ENCODE measurements at places on chromosomes 1 and 21.
A peak's percentile ranks its signal among the peaks of the same experiment; 100 is the strongest.

GRCh38 chr1:168520832-168521231 is 23.0 kb downstream of the XCL2 start:
- DNase-seq = no peak
- no peaks in the 10 kb centered on the region for H3K4me1 ChIP-seq

- no peaks in the 10 kb centered on the region for H3K36me3 ChIP-seq
- H3K4me3 ChIP-seq = no peak overlapping the region
- no peak for DNase-seq
- no peaks in the 10 kb centered on the region for H3K27me3 ChIP-seq
These were observed 79.5 kb upstream of the DNAJC6 start for GRCh38 chr1:65229754-65230339.

GRCh38 chr1:195740862-195741261 is 867.4 kb downstream of the KCNT2 start:
- no peak for DNase-seq
- H3K4me1 ChIP-seq = no peaks in the 10 kb centered on the region
- no peak overlapping the region for H3K27ac ChIP-seq
- no peak overlapping the region for H3K4me3 ChIP-seq
- no peaks in the 10 kb centered on the region for H3K27me3 ChIP-seq

DNA sequence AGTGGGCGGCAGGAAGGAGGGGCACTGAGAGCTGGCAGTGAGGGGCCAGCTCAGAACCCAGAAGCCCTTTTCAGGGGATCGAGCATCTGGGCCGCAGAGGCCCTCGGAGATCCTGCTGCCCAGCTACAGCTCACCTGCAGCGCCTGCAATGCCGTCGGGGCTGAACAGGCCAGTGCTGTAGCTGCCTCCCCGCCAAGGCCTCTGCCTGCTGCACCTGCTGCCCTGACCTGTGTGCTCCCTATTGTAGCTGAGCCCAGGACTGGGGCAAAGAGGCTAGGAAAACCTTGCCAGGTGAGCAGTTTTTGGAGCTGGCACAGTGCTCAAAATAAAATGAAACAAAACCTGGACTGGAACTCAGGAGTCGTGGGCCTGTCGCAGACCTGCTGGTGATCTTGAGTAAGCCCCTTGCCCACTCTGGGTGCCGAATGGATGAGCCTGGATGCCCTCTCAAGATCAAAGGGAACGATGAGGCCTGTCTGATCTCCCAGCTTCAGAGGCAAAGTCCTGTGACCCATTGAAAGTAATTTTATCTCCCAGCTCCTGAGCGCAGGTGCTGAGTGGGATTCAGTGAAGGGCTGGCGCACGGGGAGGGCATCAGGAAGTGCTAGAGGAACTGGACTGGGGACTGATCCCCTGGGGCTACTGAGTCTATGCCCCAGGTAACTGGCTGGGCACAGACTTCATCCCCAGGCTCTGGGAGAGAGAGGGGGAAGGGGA is 154.6 kb downstream of the FOXD2 start:
- DNase-seq = no peak

- no peak overlapping the region for H3K4me3 ChIP-seq
- H3K27me3 ChIP-seq = peaks cover 4% of the 10 kb centered on the region
- no peaks in the 10 kb centered on the region for H3K4me1 ChIP-seq
- DNase-seq = no peak
- no peak overlapping the region for H3K27ac ChIP-seq
These were observed 47.6 kb downstream of the FCRL3 start for GRCh38 chr1:157652859-157653493.

DNA sequence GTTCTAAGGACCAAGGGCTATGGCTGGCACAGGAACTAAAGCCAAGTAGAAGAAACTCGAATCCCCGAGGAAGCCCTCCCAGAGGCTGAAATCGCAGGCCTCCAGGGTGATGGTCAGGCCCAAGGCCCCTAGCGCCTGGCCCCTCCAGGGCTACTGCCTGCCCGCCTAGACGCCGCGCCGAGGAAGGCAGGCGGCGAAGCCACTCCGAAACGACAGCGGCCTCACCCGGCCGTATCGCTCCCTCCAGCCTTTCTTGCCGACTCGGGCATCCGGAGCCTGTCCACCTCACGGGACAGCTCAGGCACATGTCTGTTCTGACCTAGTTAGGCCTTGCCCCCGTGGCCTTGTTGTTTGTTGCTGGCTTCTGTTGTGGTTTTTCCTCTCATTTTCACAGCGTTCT is 9.7 kb upstream of the LHX8 start:
- peaks cover 64% of the 10 kb centered on the region for H3K27me3 ChIP-seq
- H3K27ac ChIP-seq = no peak overlapping the region
- no peak overlapping the region for H3K4me3 ChIP-seq
- no peaks in the 10 kb centered on the region for H3K36me3 ChIP-seq

DNA sequence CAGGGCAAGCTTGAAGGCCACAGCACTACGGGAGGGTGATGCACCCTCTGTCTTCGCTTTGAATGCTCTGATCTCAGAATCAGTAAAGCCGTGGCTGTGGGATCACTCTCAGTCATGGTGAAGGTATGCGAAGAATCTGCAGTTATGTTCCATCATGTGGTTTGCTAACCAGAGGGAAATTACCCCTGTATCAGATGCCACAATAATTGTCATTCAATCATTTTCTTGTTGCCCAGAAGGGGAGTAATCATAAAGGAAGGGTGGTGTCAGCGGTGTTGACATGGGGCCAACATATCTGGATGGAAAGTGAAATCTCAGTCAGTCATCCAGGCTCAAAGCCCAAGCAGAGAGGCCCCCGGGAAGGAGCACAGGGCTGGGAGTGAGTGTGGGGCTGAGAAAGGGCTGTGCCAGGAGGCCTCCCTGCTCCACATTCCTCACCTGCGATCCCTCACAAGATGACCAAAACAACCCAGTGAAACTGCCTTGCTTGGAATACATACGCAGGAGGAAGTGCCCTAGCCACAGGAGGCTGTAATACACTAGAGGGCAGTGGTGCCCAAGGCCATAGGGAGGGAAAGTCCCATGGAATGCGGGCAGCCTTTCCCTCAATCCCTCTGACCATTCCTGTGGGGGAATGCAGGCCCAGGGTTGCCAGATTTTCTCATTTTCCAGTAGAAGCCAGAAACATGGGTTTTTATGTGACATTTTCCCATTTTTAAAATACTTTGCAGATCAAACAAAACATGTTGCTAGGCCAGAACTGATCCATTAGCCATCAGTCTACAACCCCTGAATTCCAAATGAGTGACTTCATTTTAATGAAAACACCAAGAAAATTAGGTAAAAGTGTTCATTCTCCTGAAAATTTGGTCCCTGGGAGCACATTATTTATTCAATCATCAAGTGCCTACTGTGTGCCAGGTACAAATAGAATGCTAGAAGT is 95.7 kb upstream of the VANGL1 start:
- H3K4me3 ChIP-seq = no peak overlapping the region
- DNase-seq = no peak
- peak overlapping the region; percentile 49 for H3K27ac ChIP-seq
- H3K36me3 ChIP-seq = no peaks in the 10 kb centered on the region
- H3K4me1 ChIP-seq = peaks cover 5% of the 10 kb centered on the region

GRCh38 chr1:22258698-22259097 is 115.8 kb upstream of the WNT4 start:
- DNase-seq = no peak
- H3K27ac ChIP-seq = no peak overlapping the region
- no peak overlapping the region for H3K4me3 ChIP-seq
- no peaks in the 10 kb centered on the region for H3K27me3 ChIP-seq
- no peaks in the 10 kb centered on the region for H3K36me3 ChIP-seq

- H3K27me3 ChIP-seq = no peaks in the 10 kb centered on the region
- no peak overlapping the region for H3K4me3 ChIP-seq
- no peaks in the 10 kb centered on the region for H3K36me3 ChIP-seq
- no peaks in the 10 kb centered on the region for H3K4me1 ChIP-seq
These were observed 508.8 kb downstream of the PLPP3 start for GRCh38 chr1:56070601-56071000.

DNA sequence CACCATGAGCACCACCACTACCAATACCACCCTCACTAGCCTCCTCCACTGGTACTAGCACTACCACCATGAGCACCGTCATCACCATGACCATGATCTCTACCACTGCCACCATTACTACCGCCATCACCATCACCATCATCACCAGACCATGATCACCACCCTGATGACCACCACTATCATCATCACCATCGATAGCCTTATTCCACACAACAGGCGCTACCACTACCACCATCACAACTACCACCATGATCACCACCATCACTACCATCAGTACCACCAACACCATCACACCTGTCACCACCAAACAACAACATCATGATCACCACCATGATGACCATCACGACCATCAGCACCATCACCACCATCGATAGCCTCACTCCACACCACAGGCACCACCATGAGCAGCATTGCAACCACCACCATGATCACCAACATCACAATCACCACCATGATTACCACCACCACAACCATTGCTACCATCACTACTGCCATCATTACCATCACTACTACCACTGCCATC is 56.6 kb upstream of the CASZ1 start:
- H3K36me3 ChIP-seq = no peaks in the 10 kb centered on the region
- no peak overlapping the region for H3K27ac ChIP-seq
- no peak for DNase-seq
- H3K27me3 ChIP-seq = no peaks in the 10 kb centered on the region
- no peaks in the 10 kb centered on the region for H3K4me1 ChIP-seq

Measured in upper lobe of right lung (tissue), 1 donor.